Stimulated activated CD4-positive, alpha-beta T cell treated with anti-CD3 and anti-CD28 coated beads, Interleukin-1b, Interleukin-23, amount 100 ng/mL, for 1 hour (primary cell): ENCODE measurements at places on chromosomes 2 and 18.

DNA sequence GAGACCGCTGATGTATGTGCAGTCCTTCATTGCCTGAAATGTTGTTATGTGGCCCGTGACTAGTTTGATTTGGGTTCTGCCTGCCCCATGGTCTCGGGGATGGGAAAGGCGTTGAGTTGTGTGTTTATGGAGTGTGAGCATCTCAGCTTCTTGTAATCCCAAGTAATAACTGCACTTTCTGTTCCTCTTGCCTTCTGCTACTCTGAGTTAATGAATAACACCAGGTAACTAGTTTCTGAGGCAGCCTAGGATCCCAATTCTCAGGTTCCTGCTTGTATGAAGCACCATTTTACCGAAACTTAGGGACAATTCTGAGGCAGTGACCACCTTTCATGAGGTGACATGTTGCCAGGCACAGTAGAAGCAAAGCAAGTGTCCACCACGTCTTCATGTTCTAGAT is 170.0 kb downstream of the ALK start:
- DNase-seq, result no peak

DNA sequence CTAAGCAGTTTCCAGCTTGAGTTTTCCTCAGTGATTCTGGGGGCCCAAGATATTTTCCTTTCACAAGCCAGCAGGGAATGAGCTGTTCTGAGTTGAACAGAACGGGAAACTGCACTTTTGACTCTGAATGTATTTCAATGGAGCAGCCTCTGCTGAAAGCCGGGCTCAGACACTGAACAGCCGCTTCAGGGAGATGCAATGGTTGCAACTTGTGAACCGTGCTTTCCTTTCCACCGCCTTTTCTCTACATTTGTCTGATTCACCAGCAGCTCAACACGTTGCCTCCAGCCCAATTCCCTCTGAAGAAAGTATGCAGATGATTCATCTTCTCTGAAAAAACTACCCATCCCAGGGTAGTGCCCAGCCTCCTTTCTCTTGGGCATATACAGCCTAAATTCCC is 119.3 kb upstream of the PKDCC start:
- no peak for DNase-seq

DNA sequence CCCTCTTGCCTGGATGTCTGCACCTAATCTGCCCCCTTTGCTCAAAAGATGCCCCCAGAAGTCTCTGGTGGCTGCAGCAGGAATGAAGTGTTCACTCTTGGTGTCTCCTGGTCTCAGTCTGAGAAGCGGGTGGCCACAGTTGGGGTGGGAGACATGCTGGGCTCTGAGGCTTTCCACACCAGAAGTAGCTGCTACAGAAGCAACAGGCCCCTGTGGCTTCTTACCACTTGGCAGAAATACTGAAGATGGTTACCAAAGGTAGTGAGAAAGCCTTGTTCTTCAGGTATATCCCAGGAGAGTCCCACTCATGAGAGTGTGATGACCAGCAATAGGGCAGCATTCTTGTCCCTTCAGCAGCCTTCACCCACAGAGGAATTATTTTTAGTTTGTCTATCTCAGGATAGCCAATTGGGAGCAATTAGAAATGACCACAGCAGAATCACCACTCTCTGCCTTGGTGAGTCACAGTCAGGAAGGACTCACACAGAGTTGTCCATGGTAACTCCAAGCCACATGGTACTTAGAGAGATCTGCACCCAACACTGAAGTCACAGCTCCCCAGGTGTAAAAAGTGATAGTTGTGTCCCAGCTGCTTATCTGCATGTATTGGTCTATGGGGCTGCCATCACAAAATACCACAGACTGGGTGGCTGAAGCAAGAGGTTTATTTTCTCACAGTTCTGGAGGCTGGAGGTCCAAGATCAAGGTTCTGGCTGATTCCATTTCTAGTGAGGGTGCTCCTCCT is 169.8 kb upstream of the ID2 start:
- DNase-seq, result no peak

GRCh38 chr2:238255151-238255551 is 15.3 kb upstream of the HES6 start:
- no peak for DNase-seq

- DNase-seq, result no peak
Measured at GRCh38 chr18:67260841-67261240, 255.7 kb downstream of the DSEL start.
